ENCODE measurements at places on chromosomes 12 and 14. TPM values are rescaled to one million over a fixed set of nuclear protein-coding genes. Genes with fewer than 3 reads are reported as not detected.

- no peak for DNase-seq
Measured at GRCh38 chr12:114311974-114312373, 94.0 kb downstream of the TBX5 start.

- DNase-seq = no peak
Measured at GRCh38 chr12:119841433-119842210, 35.5 kb downstream of the CIT start.

- no peak for DNase-seq
Measured at GRCh38 chr12:38771871-38772270, 133.5 kb downstream of the CPNE8 start.

- no peak for DNase-seq
Measured at GRCh38 chr14:91138511-91139359, 24.9 kb downstream of the DGLUCY start.

DNA sequence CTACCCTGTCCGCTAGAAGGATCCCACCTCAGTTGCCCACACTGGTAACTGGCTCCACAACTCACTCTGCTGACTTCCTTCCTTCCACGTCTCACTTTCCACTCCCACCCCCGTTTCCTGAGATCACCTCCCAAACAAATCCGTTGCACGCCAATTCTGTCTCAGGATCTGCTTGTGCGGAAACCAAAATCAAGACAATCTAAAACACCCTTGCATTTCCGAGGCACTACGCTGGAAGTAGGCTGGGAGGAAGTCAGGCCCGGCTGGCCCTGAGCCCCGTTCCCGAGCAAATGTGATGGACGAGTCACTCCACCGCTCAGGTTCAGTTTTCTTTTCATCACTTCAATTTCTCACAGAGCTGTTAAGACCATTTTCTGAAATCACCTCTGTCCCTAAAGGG lies 23.1 kb downstream of the ABCB9 start:
- no peak for DNase-seq

- DNase-seq = no peak
Measured at GRCh38 chr14:76498463-76498935, 122.6 kb downstream of the ESRRB start.

DNA sequence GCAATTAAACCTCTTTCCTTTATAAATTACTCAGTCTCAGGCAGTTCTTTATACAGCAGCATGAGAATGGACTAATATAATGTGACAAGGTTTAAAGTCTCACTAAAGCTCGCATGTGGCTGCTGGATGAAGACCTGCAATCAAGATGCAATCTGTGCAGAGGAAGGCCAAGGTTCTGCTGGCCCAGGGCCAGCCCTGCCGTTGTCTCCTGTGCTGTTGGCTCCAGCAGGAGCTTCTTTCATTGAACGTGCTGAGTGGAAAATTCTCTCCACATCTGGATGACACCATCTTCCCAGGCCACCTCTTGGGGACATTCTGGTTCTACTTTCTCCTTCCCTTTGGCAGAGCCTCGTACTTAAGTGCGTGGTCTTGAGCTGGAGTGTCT lies 742.2 kb downstream of the VRK1 start:
- no peak for DNase-seq

DNA sequence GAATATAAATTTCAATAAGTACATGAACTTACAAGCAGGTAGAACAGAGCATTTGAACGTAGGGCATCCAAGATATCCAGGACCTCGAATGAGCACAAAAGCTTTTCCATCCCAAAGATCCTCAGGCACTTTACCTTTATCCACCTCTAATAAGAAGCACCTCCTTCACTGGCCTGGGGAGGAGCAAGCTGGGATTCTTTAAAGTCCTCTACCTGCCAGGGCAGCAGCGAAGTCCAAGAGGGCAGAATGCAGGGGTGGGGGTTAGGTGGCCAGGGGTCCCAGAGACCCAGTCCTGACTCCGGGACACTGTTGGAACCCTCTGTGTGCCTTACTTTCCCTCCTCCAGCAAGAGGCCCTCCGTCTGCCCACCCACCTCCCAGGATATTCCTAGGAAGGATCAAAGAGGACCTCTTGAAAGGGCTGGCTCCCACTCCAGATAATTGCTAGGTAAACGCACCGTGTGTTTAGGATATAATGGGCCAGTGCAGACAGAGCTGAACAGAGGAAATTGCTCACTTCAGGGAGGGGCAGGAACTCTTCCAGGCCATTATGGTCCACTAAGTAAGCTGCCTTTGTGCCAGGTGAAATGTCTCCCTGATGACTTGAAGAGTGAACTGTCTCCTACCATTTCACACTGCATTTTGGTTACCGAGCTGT lies 68.1 kb downstream of the TTC9 start:
- DNase-seq = no peak

DNA sequence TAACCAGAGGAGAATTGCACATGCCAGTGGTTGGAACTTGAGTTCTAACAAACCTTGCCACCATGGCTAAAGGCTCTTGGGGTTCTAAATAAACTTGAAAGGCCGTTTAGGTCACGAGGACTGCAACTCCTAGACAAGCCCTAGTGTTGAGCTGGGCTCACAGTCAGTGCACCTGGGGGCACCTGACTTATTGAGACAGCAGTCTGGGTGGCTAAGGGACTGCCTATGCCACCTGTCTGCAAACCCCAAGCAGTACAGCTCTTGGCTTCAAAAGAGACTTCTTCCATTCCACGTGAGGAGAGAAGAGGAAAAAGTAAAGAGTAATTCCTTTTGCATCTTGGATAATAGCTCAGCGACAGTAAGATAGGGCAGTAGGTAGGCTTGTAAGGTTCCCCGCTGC lies 765.6 kb upstream of the FOXG1 start:
- no peak for DNase-seq

DNA sequence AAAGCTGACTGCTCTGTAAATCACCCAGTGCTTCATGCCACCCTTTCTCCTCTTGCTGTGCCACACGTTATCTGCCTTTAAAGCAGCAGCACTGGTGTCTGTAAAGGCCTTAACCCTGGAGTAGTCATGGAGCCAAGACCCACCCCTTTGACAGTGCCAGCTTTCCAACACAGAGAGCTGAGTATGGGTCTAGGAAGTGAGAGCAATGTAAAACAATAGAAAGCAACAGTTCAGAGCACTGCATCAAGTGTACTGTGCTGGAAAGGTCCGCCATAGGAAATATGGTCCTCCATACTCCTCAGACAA lies 139.5 kb downstream of the DAD1 start:
- DNase-seq = no peak

GRCh38 chr12:91225316-91225715 lies 42.7 kb upstream of the DCN start:
- DNase-seq = no peak

DNA sequence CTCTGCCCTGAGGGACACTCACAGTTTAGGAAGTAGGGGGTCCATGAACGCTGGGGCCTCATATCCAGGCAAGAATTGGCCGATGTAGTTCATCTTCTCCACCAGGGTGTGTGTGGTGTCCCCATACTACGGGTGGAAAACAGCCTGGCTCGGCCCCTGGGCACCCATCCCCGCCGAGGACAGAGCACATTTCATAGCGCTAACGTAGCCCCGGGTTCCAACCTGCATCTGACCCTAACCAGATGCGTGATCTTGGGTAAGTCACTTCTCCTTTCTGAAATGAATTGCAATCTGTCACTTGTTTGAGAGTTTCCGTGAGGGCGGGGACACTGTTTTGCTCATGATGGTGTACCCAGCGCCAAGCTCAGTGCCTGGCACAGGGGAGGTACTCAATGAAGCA lies 9.0 kb downstream of the HPD start:
- DNase-seq = no peak

DNA sequence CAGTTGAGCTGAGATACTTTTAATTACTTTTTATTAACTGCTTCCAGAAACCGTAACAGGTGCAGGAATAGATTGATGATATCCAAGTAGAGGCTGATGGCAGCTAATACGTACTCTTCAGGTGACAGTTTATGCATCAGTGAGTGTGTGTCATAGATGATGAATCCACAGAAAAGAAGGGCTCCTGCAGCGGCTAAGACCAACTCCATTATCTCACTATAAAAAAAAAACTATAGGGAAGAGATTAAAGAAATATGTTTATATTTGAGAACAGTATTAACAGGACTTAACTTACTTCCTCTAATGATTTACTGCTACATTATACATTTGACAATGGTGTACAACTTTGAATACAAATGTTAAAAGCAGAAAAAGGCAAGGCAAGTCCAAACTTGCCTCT lies 7.4 kb upstream of the LLPH start:
- DNase-seq = no peak

Gene ALDH1L2
- 9.7 TPM for total RNA-seq

Gene STK38L
- total RNA-seq = 23.1 TPM

Gene TMEM30B
- 0.16 TPM for total RNA-seq

Gene TMEM119
- 2.2 TPM for total RNA-seq

Gene CMTM5
- total RNA-seq = 0.62 TPM

Gene CDCA3
- total RNA-seq = 3.9 TPM

Gene ASB2
- total RNA-seq = not detected

Gene FOXN3
- total RNA-seq = 36.8 TPM

Gene OR4E2
- total RNA-seq = not detected

Gene TAS2R42
- not detected for total RNA-seq

Gene RAB35
- 34.8 TPM for total RNA-seq

Gene CCDC198
- not detected for total RNA-seq

Data from occipital lobe (tissue), 3 donors.